ENCODE measurements at places on chromosomes 7 and 10. TPM values are rescaled to one million over a fixed set of nuclear protein-coding genes. Genes with fewer than 3 reads are reported as not detected.

Gene TCTN3
- total RNA-seq: 18.7 TPM

Gene CALHM3
- 0.34 TPM for total RNA-seq

Gene WEE2
- not detected for total RNA-seq

Gene SLC25A28
- 18.3 TPM for total RNA-seq

Gene CRHR2
- not detected for total RNA-seq

Gene SNX10
- total RNA-seq: 21.6 TPM

Gene OR2A14
- not detected for total RNA-seq

Gene MASTL
- 19.3 TPM for total RNA-seq

Gene ZNF786
- 3.7 TPM for total RNA-seq

Gene PRF1
- total RNA-seq: not detected

Gene FAM24A
- not detected for total RNA-seq

Gene DMTF1
- 54.1 TPM for total RNA-seq

Gene MTURN
- total RNA-seq: 6.3 TPM

Measured in A375 (cell line).